ENCODE measurements at places on chromosomes 7 and 10.

GRCh38 chr10:71521504-71522441 lies 125.1 kb downstream of the CDH23 start:
- DNase-seq, result no peak

GRCh38 chr7:30090111-30090510 lies 44.7 kb upstream of the MTURN start:
- DNase-seq, result no peak

GRCh38 chr10:45438466-45439090 lies 64.6 kb downstream of the ALOX5 start:
- DNase-seq, result no peak

DNA sequence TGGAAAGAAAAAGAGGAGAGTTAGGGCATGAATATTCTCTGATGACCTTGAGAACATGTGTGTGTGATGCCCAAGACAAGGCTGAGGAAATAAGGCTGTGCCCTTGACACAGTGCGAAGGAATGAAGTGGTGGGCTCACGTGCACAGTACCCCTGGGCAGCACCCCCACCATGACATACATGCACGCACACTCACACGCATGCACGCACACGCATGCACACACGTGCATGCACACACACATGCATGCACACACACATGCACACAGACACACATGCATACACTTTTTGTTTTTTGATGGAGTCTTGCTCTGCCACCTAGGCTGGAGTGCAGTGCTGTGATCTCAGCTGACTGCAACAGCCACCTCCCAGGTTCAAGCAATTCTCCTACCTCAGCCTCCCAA lies 118.1 kb downstream of the GATA3 start:
- DNase-seq, result no peak

DNA sequence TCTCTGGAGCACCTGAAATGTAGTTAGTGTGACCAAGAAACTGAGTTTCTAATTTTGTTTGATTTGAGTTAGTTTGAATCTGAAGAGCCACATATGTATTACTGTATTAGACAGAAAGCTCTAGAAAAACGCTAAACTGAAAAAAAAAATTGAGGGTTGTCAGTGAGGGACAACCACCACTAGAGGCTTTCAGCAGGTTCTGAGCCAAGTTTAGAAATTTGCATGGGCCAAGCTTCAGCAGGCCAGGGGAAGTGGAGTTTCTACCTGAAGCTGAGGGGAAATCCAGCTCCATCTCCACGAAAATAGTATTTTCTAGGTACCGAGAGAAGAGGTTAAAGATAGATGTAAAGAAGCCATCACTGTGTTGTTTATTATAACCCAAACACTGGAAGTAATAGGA lies 77.9 kb upstream of the PLXNA4 start:
- no peak for DNase-seq

GRCh38 chr10:22481687-22482539 lies 136.6 kb downstream of the SPAG6 start:
- DNase-seq, result no peak

- DNase-seq, result no peak
Measured at GRCh38 chr7:12351843-12352242, 51.8 kb downstream of the VWDE start.

DNA sequence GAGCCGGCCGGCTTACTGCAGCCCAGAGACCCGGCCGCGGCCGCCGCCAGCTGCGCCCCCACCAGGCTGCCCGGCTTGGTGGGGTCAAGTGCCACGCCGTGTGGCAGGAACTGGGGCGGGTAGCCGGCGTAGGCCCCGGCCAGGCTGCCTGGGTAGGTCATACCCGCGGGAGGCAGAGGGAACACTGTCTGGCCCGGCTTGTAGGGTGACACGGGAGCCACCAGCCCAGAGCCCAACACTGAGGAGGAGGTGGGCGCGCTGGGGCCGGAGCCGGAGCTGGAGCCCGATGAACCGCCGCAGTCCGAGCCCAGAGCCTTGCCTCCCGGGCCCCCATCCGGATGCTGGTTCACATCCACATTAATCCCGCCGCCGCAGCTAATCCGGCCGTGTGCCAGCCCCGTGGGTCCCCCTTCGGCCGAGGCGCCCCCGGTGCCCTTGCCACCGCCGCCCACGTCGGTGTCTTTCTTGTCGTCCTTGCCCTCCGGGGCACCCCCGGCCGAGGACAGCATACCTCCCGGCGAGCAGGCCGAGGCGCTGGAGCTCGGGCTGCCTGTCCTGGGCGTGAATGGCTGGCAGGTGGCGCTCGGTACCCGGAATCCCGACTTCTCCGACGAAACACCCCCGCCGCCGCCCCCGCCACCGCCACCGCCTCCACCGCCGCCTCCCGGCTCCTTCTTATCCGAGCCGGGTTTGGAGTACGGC lies 2.0 kb downstream of the ZNF503 start:
- peak; percentile 69 for DNase-seq

- no peak for DNase-seq
Measured at GRCh38 chr10:129500617-129501339, 33.7 kb downstream of the MGMT start.

- peak; percentile 1 for DNase-seq
Measured at GRCh38 chr10:106111246-106111645, 1053.3 kb downstream of the SORCS1 start.

GRCh38 chr7:64114791-64115190 lies 69.6 kb downstream of the ZNF727 start:
- no peak for DNase-seq

GRCh38 chr7:30699706-30700495 lies 17.6 kb upstream of the CRHR2 start:
- no peak for DNase-seq

GRCh38 chr7:7897949-7898515 lies 70.6 kb upstream of the GLCCI1 start:
- DNase-seq, result no peak

DNA sequence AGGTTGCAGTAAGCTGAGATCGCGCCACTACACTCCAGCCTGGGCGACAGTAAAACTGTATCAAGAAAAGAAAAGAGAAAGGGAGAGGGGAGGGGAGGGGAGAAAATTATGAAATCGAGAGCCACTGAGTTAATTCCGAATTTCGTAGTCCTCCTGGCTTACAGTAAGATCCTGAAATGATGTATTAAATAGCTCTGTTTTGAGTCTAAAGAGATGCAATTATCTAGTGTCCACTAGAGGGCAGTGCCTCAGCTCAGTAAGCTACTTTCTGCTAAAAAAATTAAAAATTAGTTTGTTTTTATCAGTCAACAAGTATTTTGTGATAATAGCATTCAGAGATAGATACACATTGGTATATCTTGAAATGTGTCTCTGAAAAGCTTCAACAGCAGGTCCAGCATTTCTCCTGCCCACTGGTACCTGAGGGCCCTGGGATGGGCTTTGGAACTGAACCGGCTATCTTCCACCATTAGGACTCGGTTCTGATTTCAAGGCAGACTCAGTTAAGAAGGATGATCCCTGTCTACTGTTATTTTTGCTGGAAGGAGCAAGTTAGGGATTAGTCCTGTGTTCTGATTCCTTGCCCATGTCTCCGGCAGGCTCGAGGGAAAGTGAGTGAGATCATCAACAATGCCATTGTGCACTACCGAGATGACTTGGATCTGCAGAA lies 19.5 kb downstream of the TSPAN33 start:
- peak; percentile 76 for DNase-seq

DNA sequence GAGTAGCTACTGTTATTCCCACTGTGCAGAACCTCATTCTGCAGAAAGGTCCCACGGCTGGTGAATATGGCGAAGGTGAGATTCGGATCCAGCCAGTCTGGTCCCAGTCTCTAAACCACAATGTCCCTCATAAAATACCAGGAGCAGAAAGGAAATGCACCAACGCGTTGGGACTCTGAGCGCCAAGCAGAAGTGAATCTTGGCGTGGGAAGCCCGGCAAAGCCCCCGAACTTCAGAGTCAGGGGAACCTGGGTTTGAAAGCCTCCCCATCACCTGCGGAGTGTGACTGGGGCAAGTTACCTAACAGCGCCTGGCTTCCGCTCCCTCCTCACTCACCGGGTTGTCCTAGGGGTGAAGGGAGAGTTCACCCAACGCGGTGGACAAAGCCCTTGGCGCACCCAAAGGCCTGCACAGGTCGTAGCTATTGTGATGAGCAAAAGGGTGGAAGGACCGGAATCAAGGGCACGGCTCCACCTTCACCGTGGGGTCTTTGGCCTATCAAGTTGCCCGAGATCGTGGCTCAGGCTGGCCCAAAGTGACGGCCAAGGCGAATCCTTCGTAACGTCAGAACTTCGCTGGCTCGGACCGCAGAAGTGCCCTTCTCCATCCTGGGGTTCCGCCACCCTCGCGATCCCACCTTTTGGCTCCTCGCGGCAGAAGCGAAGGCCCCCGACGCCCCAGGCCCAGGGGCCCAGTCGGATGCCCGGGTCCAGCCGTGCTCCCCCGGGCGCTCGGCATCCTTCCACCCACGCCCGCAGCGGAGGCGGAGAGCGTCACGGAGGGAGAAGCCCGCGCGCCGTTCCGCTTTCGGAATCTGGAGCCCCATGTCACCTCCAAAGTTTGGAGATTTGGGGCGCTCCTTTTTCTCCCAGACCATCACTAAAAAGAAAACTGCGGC lies 811 bp downstream of the RGS10 start:
- no peak for DNase-seq

- DNase-seq, result no peak
Measured at GRCh38 chr7:127208860-127209259, 43.9 kb downstream of the GRM8 start.

GRCh38 chr7:38070718-38071117 lies 107.3 kb upstream of the STARD3NL start:
- DNase-seq, result peak; percentile 0

DNA sequence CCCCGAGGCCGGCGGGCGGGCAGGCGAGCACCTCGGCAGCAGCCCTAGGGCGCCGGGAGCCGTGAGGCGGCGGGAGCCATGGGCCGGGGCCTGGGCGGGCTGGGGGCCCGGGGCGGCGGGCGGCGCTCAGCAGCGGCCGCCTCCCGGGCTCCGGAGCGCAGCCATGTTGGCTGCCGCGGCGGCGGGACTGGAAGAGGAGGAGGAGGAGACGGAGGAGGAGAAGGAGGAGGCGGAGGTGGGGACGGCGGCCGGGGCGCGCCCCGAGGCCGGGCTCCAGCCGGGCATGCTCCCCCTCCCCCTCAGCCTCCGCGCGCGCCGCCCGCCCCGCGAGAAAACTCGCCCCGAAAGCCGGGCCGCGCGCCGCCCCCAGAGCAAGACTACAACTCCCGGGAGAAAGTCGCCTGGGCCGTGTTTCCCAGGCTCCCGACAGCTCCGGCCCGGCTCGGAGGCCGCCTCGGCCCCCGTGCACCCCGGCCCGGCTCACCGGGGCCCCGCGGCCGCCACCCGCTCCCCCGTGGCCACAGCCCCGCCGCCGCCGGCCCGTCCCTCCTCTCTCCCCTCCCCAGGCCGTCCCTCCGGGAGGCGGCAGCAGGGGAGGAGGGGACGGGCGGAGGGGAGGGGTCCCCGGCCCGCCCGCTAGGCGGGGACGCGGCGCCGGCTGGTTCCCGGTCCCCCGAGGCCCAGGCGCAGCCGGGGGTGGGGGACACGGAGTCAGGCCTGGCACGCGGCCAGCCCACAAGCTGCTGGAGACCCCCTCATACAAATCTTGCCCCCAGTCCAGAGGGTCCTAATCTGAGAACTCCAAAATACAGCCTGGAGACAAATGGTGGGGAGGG lies at the start of gene DLG5:
Gene DLG5 (minus strand): TSS at position 190 of the 836 bp plus-strand sequence. CDS start 235 bp downstream, outside the sequence.
- DNase-seq, result peak; percentile 52

DNA sequence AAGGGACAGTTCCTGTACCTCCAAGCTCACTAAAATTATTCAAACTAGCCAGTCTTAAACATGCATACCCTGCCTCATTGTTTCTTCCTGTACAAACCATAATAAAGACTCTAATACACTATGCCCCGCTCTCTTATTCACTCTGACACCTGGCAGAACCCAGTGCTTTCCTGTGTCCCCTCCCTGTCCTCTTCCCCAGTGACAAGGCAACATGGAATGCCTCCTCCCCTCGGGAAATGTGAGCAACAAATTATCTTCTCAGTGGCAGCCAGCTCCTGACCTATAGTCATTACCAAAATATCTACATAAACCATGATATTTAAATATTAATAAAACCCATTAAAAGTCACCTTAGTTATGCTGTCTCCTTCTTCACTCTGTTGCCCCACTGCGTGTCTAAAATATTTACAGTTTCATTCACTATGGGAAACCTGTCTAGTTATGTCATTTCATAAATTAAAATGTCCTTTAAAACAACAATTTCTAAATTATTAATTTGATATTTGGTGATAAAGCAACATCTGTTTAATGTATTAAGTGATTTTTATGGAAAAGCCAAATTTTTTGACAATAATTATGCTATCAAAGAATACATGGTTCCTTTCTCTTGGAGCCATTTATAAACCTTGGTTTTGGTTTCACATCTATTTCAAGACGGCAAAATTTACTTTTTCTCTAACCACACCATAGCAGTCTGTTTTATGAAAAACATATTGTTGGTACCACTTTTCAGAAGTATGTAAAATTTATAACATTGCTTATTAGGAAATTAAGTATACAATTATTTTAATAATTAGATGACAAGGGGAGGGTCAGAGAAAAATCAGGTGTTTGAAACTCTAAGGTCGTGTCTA lies 1355.2 kb downstream of the XPNPEP1 start:
- no peak for DNase-seq

DNA sequence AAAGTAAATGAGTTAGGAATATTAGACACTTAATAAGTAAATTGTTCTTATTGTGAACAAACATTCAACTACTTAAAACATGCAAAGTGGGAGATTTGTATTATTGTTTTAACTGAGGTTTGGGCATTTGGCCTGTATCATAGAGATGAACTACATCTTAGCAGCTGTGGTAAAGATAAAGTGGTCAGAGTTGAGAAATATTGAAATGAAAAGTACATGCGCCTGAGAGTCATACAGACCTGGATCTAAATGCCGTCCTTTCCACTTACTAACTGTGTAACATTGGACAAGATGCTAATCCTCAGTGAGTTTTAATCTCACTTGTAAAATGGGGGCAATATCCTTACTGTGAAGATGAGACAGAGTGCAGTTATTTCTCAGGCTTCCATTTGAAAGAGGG lies 74.5 kb downstream of the KMT2E start:
- DNase-seq, result no peak

All from IMR-90 (cell line).